Fibroblast of upper back skin (primary cell): ENCODE measurements at places on chromosomes 2 and 18.

DNA sequence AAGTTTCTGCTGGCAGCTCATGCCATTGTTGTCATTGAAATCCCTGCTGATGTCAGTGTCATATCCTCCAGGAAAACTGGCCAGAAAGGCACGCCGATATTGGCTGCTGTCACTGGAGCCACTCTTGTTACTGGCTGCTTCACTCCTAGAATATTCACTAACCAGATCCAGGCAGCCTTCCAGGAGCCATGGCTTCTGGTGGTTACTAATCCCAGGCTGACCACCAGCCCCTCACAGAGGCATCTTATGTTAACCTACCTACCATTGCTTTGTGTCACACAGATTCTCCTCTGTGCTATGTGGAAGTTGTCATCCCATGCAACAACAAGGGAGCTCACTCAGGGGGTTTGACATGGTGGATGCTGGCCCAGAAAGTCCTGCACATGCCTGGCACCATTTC is 27.0 kb upstream of the MTX2 start:
- DNase-seq, result peak; percentile 64

DNA sequence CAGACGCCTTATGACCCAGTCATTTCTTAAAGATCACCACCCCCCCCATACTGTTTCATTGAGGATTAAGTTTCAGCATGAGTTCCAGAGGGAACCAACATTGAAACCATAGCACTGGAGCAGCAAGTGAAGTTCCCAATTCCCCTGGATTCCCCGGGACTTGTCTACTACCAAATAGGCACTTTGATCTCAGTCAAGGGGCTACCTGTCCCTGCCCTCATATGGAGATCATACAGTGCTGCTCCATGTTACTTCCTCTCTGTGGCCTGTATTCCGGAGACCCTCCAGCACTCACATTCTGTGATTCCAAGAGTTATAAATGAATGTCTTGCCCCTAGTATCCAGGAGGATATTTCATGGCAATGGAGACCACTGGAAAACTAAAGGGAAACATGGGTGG is 42.5 kb downstream of the RNF144A start:
- no peak for DNase-seq

GRCh38 chr2:196226058-196226706 is 54.8 kb upstream of the STK17B start:
- no peak for DNase-seq

DNA sequence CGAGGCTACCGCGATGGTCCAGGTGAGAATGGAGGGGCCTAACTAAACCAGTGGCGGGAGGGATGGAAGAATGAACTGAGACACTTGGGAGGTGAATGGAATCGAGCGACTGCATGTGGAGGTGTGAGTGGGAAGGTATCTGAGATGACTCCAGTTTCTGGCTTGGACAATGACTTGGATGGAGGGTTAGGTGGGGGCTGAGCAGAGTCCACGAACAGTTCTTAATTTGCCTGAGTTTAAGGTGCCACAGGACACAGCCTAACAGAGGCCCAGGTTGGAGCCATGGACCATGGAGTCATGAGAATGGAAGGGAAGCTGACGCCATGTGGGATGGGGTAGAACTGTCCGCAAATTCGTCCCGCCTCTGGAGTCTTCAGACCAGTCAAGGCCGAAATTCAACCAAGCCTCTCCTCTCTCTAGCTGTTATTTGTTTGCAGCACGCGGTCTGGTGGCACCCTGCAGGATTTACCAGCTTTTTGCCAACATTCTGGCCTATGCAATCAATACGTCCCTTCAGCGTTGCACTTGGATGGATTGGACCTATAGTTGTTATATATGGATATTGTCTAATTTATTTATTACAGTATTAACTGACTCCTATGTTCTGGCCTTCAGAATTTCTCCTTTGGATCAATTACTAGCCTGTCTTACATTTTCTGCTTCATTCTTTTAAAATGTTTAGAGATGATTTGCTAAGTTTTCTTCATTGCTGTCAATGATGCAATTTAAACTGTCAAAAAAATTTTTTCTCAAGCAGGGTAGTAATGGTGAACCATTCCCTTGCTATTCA is 940 bp upstream of the BOLA3 start:
- DNase-seq, result no peak

DNA sequence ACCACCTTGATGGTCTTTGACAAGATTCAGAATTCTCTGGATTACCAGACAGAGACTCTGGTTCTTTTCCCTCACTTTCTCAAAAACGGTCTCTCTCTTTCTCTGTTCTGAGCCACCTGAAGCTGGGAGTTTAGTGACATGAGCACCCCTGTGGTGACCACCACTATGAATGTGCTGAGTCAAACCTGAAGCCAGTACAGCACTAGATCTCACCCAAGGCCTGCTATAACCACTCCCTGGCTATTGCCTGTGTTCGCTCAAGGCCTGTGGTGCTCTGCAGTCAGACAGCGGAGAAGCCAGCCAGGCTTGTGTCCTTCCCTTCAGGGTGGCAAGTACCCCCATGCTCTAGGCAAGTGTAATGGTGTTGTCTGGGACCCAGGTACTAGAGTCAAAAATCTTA is 828.9 kb upstream of the NXPH2 start:
- no peak for DNase-seq

DNA sequence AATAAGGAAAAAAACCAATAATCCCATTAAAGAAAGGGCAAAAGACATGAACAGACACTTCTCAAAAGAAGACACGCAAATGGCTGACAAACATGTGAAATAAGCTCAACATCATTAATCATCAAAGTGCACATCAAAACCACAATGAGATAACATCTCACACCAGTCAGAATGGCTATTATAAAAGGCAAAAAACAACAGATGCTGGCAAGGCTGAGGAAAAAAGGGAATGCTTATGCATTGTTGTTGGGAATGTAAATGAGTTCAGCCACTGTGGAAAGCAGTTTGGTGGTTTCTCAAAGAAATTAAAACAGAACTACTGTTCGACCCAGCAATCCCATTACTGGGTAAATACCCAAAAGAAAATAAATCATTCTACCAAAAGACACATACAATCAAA is 285.6 kb downstream of the NR4A2 start:
- DNase-seq, result no peak

GRCh38 chr18:49371073-49371472 is 89.4 kb downstream of the DYM start:
- no peak for DNase-seq

DNA sequence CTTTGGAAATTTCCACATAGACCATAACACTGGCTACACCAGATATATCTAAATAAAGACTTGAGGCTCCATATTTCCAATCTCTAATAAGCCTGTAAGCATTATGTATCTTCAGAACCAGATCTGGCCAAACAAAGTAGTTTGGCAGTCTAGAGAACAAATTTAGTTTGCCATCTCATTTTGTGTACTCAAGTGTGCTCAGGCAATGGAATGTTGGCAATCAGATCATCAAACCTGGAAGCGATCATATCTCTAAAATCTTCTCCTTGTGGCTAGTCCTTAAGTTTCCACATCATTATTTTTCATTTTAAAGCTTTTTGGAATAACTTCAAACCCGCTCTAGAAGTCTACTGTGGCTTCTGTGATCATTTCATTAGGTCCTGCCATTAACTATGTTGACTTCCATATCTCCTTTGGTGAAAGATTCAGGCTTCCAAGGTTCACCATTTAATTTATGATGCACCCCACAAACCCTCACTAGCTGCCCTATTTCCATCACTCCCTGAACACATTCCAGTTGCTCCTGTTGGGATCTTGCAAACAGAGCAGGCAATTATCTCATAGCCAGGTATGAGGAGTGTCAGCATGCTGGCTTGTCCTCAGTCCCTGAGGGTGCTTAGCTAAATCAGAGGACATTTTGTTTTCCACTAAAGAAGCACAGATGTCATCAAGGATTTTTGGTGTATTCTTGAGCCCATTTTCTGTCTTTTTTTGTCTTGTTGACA is 46.2 kb downstream of the WDR75 start:
- no peak for DNase-seq

- no peak for DNase-seq
Observed at GRCh38 chr2:68412127-68412819, 47.2 kb downstream of the PLEK start.

DNA sequence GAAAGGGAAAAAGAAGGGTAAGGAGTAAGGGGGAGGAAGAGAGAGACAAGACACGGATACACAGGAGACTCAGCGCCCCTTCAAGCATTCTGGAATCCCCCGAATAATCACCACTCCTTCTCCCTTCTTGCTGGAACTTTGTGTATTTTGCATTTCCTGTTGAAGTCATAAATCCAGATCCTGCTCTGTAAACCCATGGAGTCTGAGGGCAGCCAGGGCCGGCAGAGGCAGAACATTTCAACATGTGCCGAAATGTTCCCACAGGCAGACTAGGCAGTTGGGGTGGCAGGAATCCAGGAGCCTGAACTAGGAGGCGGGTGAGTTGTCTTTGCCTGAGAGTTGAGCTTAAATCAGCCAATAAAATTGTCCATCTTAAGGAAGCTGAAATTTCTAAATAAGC is 193.1 kb downstream of the SH3RF3 start:
- DNase-seq, result peak; percentile 91

DNA sequence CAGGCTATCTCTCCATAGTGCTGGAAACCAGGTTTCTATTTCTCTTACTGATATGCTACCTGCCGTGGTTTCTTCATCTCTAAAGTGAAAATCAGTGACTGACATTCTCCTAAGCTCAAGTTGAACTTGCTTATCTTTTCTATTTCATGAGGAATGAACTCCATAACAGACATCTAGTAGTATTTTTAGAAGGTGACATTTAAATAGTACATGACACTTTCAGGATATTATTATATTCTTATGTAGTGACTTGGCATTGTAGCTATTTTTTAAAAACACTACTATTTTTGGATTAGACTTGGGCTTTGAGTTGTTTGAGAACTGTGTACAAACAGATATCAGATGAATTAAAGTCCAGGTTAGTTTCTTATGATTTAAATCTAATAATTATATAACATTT is 1381.8 kb downstream of the DSC3 start:
- DNase-seq, result no peak

GRCh38 chr2:30275256-30275655 is 43.9 kb downstream of the LBH start:
- no peak for DNase-seq

- DNase-seq, result no peak
Observed at GRCh38 chr2:15942711-15943345, 2.5 kb downstream of the MYCN start.

GRCh38 chr18:30684825-30685481 is 357.6 kb downstream of the DSC3 start:
- no peak for DNase-seq

- DNase-seq, result peak; percentile 56
Observed at GRCh38 chr2:236714080-236714479, 144.5 kb downstream of the ACKR3 start.

- DNase-seq, result peak; percentile 25
Observed at GRCh38 chr2:27379836-27380625, 503 bp downstream of the ZNF513 start.

DNA sequence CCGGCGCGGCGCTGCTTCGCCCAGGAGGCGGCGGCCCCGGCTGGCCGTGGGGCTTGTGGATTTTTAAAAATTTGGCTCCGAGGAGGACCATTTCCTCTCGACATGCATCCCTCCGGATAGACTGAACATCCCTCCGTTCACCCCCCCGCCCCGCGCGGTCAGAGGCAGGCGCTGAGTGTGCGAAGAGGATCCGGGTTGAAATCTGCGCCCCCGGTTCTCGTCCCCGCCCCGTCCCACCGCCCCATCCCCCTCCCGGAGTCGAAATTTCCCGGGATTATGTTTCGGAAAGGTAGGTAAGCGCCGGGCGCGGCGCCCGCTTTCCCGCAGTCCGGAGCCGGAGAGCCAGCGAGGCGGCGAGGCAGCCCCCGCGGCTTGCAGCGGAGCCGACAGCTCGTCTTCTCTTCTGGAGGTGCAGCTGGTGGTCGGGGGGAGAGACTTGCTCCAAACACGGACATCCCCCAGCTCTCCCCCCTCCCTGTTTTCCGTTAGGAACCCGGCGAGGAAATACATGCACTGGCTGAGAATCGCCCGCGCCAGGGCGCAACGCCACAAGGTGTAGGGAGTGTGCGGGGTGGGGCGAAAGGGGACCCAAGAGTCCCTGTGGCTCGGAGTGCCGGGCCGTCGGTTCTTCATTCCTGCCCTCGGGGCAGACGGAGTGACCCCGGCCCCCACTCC is at the start of gene PRKCE:
PRKCE (plus strand) TSS at position 261 of the 675 bp plus-strand sequence.
- DNase-seq, result no peak

GRCh38 chr2:30206461-30207430 is 24.6 kb upstream of the LBH start:
- DNase-seq, result no peak

DNA sequence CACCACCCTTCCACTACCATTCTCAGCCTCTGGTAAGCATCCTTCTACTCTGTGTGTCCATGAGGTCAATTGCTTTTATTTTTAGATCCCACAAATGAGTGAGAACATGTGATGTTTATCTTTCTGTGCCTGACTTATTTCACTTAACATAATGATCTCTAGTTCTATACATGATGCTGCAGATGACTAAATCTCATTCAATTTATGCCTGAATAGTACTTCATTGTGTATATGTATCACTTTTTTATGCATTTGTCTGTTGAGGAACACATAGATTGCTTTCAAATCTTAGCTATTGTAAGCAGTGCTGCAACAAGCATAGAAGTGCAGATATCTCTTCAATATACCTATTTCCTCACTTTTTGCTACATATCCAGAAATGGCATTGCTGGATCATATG is 733.3 kb downstream of the SUCLG1 start:
- no peak for DNase-seq

GRCh38 chr2:224775647-224776046 is 59.5 kb upstream of the CCDC195 start:
- no peak for DNase-seq

GRCh38 chr2:43133708-43134570 is 92.5 kb downstream of the ZFP36L2 start:
- no peak for DNase-seq

- DNase-seq, result peak; percentile 65
Observed at GRCh38 chr2:161965994-161966393, 108.0 kb downstream of the DPP4 start.

- peak; percentile 49 for DNase-seq
Observed at GRCh38 chr2:55500025-55500424, 19.5 kb upstream of the CFAP36 start.

GRCh38 chr2:99936065-99936464 is 206.3 kb downstream of the AFF3 start:
- DNase-seq, result no peak

DNA sequence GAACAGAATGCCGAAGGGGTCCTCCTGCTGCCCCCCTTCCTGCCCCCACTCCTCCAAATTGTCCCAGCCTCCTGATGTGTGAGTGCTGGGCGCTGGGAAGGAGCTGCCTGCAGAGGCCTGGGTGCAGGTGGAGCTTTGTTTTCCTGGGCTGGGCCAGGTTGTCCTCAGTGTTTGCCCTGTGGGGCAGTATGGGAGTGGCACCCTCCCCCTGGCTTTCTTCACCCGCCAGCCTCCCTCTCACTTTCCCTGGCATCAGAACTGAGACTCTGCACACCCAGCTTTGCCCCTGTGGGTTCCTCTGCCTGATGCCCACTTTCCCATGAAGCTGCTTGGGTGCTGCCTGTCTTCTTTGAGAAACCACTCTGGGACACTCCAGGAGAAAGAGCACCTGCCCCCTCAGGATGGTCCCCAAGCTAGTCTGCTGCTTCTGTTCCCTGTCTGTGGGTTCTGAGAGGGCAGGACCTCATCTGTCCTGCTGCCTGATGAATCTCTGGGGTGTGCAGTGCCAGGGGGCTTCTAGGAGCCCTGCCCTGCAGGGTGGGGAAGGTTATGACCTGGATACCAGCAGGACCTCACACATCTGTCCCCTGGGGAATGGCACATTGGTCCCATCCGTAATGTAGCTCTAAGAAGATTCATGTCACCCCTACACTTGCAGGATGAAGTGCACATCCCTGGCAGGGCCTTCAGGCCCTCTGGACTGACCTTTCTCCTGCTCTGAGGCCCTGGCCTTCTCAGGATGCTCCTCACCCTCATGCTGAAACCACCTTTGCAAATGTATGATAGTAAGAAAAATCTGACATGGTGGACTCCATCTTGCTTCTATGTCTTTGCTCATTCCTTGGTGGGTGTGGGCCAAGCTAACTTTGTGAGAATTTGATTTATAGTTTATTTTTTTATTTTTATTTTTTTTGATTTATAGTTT is 146.8 kb upstream of the HS6ST1 start:
- no peak for DNase-seq
